T-helper 17 cell (primary cell): ENCODE measurements at places on chromosomes 1 and 21.

GRCh38 chr1:40751802-40752201, 31.8 kb upstream of the KCNQ4 start:
- DNase-seq = no peak

DNA sequence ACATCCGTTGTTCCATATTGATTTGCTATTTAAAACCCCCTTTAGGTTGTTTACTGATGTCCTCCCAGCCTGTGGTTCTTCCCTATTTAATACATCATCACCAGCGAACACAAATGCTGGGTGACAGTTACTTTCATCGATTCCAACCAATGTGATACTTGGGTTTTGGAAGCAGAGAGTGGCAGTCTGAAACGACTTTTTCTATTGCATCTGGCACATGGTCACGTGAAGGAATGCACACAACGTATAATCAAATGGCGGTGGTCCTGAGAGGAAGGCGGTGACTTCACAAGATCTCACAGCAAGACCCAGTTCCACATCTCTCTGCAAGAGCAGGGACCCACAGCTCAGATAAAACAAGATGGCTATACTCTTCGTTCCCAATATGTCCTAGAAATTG, 213.9 kb downstream of the DSCAM start:
- no peak for DNase-seq

GRCh38 chr1:92808381-92808780, 23.5 kb upstream of the RPL5 start:
- DNase-seq = no peak

DNA sequence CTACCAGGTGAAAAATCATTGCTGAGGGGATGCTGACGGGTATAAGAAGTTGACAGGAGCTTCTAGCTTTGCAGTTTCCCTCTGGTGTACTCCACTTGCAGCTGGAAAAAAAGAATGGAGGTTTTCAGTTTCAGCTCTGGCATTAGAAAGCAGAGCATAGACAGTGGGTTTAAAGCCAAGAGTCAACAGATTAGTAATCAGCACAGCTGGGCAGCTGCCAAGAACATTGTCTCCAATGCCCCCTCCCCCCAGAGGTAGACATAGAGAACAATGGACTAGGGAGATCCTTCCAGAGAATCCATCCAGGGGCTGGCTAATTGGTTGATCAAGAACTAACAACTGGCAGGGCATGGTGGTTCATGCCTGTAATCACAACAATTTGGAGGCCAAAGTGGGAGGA, 10.1 kb upstream of the ZBTB8B start:
- DNase-seq = no peak

DNA sequence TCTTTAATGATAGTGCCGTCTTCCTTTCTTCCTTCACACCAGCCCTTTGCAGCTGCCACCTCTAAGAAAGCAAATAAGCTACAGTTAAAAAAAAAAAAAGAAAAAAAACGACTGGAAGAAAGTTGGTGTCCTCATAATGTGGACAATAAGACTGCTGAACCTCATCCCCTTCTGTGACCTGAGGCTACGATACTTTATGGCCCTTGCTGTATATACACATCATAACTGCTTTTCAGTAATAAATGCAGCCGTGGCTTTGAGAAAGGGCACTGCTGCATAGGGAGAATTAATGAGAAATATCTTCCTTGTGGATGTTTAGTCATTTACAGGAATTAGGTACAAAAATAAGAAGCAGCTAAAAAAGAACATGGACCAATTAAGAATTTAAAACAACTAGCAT, 333.8 kb upstream of the ADGRL2 start:
- DNase-seq = no peak

GRCh38 chr21:45281411-45282282, 6.0 kb downstream of the POFUT2 start:
- no peak for DNase-seq

DNA sequence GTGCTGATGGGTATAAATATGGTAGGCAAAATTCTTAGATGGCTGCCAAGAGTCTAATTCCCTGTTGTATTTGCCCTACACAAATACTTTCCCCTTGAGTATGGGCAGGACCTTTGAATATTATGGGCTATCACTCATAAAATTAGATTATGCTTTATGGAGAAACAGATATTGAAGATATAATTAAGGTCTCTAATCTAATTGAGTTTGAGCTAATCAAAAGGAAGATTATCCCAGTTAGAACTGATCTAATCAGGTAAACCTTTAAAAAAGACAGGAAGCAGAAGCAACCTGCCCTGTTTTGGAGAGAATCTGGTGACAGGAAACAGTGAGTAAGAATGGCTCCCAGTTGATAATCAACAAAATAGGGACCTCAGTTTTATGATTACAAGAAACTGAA, 609.0 kb upstream of the PRMT6 start:
- DNase-seq = no peak

- no peak for DNase-seq
Measured at GRCh38 chr21:36518883-36519492, 39.1 kb upstream of the CLDN14 start.

DNA sequence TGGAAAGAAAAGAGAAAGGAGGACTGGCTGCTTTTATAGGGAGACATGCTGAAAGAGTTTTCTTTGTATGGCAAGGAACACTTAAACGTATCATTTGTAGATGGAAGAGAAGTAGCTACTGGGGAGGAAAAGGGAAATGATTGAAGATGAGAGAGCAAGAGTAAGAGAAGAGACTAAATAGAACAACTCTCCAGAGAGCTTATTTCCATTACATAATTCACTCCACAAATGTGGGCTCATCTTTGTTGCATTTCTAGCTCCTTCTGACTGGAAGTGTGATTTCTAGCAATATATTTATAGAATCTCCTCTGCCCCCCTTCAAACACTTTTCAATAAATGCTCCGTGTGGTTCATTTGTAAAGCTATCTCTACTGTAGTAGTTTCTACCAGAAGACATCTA, 71.0 kb downstream of the ST6GALNAC5 start:
- no peak for DNase-seq

DNA sequence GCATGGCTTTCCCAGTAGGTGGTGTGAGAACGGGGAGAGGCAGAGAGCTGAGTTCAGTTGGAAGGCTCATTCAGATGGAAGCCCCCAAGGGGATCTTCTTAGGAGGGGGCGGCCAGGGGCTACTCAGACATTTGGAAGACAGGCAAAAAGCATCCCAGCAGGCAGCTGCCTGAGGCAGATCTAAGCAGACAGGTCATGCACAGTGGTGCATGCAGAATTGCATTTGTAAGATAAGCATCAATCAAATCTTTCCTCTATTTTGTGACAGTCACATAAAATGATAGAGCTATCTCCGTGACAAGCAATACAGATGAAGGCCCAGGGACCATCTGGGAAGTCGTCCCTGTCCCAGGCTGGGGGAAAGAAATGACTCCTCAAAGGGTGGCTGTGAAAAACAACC, 3.8 kb downstream of the RAB3B start:
- DNase-seq = no peak

DNA sequence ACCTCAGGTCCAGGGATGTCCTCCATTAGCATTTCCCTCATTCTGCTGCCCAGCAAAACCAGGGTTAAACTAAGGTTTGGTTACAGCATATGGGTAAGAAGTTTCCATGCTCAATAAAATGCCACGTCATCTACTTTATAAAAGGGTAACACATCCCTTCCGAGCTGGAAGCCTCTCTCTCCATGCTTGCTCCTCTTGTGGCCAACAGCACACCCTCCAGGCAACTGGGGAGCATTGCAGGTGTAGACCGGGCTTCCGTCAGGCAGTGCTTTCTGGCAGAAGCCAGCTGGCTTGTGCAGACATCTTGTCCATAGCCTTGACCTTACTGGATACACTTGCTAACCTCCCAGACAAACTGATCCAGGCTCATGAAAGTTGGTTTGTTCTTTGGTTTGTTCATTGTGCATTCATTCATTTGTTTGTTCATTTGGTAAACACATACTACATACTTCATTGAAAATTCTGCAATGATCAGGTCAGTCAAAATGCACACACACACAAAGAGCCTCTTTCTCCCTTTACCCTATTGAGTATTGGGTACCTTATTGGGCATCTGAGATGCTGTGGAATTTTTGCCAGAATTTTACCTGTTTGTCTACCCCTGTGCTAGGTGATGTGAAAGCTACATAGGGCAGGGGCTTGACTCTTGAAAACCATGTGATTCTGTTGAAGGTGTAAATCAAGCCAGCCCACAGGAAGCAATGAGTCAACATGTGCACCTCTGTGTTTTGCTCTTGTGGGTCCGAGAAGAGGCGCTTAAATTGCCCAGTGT, 422.8 kb downstream of the CAMTA1 start:
- DNase-seq = no peak

DNA sequence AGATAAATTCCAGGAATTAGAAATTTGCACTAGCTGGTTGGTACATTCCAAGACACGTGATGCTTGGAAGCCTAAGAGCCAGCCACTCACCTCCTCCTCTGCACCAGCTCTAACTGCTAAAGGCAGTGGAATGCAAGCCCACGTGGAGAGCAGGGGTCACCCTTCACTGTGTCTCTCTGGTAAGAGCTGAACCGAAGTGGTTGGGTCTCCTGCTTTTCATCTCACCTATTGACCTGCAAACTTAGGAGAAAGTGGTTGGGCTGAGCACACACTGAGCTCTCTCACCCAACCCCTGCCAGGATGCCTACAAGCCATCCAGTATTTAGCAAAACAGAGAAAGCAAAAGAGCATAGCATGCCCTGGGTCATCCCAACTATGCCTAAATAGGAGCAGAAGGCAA, 19.3 kb downstream of the HAO2 start:
- DNase-seq = no peak

GRCh38 chr1:96837057-96837780, 115.6 kb downstream of the PTBP2 start:
- no peak for DNase-seq

GRCh38 chr1:9065213-9065751, 4.2 kb downstream of the SLC2A5 start:
- no peak for DNase-seq

GRCh38 chr21:23101111-23101510, 2102.9 kb downstream of the NCAM2 start:
- DNase-seq = no peak

- DNase-seq = no peak
Measured at GRCh38 chr1:47758341-47759250, 238.6 kb downstream of the TRABD2B start.

DNA sequence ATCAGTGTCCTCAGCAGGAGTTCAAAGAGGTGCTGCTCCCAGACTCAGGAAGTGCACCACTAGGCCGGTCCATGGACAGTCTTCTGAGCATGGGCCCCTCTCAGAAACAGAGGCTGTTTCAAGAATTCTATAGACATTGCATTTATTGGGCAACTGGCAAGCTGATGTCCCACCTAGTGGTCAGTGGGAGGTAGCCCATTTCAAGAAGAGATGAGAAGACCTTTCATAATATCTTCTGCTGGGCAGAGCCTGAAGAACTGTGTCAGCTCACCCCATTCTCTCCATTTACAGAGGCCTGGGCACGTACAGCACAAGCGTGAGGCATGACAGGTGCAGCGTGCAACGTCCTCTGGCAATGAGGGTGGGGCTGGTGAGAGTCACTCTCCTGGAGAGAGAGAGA, 216.0 kb downstream of the DYRK1A start:
- no peak for DNase-seq

DNA sequence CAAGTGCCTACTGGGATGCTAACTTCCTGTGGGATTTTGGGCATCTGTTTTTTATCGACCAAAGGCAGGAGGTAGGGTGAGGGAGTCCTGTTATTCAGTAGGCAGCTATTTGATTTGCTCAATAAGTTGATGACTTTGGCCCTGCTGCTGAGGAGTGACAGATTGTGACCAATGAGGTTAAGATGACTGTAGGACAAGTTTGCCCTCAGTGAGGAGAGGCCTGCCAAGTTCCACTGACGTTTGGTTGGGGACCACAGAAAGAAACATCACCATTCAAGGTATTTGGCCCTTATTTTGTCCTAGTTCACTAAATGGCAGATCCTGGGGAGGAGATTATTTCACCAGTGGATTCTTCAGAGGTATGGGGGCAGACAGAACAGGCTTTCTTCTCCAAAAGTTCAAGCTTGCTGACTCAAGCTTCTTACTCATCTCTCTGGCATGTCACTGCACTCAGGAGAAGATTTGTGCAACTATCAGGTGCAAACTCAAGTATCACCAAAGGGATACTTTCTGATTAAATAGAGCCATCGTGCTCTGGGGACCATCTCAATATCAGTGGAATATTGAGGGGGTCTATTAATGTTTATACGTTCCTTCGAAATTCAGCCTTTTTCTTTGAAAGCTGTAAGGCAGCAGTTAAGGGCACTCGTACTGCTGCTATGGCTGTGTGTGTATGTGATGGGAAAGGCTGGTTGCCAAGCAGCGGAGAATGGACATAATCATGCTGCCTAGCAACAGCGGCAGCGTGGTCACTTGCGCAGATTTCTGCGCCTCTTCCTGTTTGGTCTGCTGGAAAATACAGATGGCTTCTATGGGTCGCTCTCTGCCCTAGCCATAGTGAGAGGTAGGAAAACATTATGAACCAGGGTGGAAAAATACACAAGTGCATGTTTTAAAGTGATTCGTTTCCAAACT, 78.7 kb downstream of the PBX1 start:
- DNase-seq = no peak

- DNase-seq = no peak
Measured at GRCh38 chr1:228206582-228207351, 1.1 kb upstream of the OBSCN start.

DNA sequence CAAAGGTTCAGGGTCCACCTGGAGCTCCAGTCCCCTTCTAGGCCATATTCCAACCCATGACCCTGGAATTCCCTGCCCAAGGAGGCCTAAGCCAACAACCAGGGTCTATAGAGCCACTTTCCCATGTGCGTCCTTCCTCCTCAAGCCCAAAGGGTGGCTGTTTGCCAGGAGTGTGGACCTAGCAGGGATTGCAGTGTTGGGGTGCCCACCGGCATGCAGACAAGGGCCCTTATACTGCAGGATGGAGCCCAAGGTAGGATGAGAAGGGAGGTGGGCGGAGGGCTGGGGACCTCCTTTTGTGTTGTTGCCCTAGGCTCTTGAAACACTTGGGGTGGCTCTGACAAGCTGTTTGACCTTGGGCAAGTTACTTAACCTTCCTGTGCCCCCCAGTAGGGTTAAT, 19.7 kb upstream of the ADGRB2 start:
- DNase-seq = no peak

- no peak for DNase-seq
Measured at GRCh38 chr21:15809818-15810217, 80.0 kb downstream of the USP25 start.

GRCh38 chr1:19390901-19391595, 78.9 kb downstream of the SLC66A1 start:
- peak; percentile 53 for DNase-seq

DNA sequence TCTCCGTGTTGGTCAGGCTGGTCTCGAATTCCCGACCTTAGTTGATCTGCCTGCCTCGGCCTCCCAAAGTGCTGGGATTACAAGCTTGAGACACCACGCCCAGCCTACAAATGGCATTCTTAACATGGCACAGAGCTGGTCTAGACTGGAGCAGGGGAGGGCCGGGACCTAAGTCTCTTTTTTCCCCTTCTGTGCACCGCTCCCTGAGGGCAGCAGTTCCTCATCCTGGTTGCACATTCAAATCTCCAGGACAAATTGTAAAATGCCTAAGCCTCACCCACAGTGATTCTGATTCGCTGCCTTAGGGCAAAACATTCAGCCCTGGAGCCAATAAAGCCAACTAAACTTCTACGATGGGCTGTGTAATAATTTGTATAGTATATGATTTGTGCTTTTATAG, 10.1 kb upstream of the AVPR1B start:
- no peak for DNase-seq
